ENCODE measurements at places on chromosomes 5 and 9.

GRCh38 chr5:151086192-151086869 is 5.5 kb upstream of the TNIP1 start:
- DNase-seq, result no peak

GRCh38 chr5:135139381-135140134 is 105.5 kb upstream of the PITX1 start:
- DNase-seq, result no peak

- no peak for DNase-seq
Observed at GRCh38 chr5:91651704-91652103, 268.6 kb upstream of the ARRDC3 start.

GRCh38 chr5:148467958-148468357 is 84.2 kb downstream of the FBXO38 start:
- DNase-seq, result no peak

DNA sequence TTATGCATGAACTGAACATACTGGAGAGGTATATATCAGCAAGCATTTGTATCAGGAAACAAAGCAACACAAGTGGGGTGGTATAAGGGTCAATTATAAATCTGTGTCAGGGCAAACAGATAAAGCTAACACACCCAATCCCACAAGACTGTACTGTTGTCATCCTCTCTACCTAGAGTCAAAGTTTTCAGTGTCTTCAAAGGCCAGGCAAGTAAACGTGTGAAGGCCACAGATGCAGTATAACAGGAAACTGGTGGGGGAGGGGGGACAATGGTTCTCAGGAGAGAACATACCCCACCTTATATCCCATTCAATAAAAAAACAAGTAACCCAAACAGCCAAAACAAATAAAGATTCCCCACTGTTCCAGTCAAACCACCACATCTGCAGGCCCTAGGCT is 22.1 kb downstream of the ELP1 start:
- DNase-seq, result no peak

- DNase-seq, result no peak
Observed at GRCh38 chr9:100720922-100721321, 143.0 kb downstream of the CAVIN4 start.

DNA sequence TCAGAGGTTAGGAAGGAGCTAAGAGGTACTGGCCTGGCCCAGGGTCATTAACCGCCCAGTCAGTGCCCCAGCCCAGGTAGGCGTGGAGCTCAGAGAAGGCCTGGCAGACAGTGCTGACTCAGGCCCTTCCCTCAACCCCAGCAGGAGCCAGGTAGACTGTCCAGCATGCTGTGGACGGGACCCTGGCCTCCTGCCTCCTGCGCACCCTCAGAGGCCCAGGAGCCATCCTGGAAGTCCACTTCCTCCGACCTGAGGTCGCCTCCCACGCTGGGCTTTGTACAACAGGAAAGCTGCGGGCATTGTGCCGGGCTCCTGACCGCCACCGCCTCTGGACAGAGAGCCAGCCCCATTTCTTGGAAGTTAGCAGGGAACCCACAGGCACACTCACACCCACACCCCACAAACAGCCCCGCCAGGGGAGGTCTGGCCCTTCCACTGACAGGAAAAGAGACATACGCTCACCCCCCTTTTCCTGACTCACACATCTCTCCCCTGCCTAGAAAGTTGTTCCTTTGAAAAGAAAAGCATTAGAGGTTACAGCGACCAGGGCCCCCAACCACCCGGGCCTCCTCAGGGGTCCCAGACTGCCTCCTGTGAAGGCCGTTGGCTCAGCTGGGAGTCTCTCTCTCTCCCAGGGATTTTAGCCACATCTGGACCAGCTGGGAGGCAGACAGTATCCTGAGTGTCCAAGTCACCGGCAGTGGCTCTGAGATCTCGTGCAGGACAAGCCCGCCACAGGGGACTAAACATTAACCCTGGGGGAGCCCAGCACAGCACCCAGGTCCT is 7.7 kb downstream of the RALGDS start:
- DNase-seq, result no peak

DNA sequence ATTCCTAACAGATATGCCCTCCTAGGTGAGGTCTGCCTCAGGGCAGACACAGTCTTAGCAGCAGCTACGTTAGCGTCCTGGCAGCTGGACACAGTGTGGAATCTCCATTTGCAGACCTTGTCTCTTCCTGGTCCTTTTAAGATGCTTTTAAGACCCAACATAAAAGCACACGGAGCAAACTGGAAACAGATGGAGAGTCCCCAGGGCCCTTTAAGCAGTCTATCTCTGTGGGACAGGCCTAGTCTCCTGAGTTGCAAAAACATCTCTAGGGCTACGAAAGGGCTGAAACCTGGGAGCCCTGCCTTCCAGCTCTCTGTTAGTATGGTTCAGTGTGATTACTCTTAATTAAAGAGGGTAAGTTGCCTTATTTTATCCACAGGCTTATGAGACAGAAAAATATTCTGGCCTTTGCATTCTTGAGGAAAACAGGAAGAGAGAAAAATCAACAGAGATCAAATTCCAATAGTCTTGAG is 66.0 kb upstream of the GNA14 start:
- no peak for DNase-seq

GRCh38 chr9:127447416-127448111 is 3.6 kb downstream of the RPL12 start:
- DNase-seq, result no peak
